ENCODE measurements at places on chromosomes 16 and 17. TPM values are rescaled to one million over a fixed set of nuclear protein-coding genes. Genes with fewer than 3 reads are reported as not detected.
A peak's percentile ranks its signal among the peaks of the same experiment; 100 is the strongest.

GRCh38 chr17:81650951-81651350, 5.4 kb downstream of the PDE6G start:
- H3K27me3 ChIP-seq = peaks cover 11% of the 10 kb centered on the region
- peaks cover 5% of the 10 kb centered on the region for H3K36me3 ChIP-seq
- no peak overlapping the region for H3K27ac ChIP-seq
- no peak overlapping the region for H3K4me3 ChIP-seq
- DNase-seq = no peak

Gene LDHD
- total RNA-seq = 4.1 TPM

Gene TIGD7
- total RNA-seq = 9.3 TPM

GRCh38 chr17:74746376-74746775, 2.1 kb upstream of the NHERF1 start:
- H3K4me3 ChIP-seq = no peak overlapping the region
- peaks cover 20% of the 10 kb centered on the region for H3K4me1 ChIP-seq
- DNase-seq = no peak
- H3K36me3 ChIP-seq = peaks cover 42% of the 10 kb centered on the region

DNA sequence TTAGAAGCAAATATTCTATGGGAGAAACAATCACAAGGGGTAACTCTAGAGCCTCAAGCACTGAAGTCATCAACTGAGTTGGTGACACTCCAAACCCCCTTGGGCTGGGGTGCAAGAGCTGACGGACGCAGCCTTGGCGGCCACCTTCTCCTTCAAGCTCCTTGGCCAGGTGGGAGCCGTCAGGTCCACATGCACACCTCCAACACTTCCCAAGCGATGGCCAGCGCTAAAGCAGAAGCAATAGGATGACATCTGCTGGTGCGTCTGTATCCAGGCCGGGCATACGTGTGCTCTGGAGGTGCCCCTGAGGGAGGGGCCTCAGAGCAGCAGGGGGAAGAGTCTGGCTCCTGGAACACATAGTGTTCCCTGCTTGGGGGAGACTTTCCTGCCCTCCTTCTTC, 12.2 kb upstream of the FOXJ1 start:
- H3K4me1 ChIP-seq = no peaks in the 10 kb centered on the region
- peaks cover 8% of the 10 kb centered on the region for H3K36me3 ChIP-seq

Gene SLC9A5
- total RNA-seq = 2.4 TPM

Gene SLFN14
- total RNA-seq = not detected

DNA sequence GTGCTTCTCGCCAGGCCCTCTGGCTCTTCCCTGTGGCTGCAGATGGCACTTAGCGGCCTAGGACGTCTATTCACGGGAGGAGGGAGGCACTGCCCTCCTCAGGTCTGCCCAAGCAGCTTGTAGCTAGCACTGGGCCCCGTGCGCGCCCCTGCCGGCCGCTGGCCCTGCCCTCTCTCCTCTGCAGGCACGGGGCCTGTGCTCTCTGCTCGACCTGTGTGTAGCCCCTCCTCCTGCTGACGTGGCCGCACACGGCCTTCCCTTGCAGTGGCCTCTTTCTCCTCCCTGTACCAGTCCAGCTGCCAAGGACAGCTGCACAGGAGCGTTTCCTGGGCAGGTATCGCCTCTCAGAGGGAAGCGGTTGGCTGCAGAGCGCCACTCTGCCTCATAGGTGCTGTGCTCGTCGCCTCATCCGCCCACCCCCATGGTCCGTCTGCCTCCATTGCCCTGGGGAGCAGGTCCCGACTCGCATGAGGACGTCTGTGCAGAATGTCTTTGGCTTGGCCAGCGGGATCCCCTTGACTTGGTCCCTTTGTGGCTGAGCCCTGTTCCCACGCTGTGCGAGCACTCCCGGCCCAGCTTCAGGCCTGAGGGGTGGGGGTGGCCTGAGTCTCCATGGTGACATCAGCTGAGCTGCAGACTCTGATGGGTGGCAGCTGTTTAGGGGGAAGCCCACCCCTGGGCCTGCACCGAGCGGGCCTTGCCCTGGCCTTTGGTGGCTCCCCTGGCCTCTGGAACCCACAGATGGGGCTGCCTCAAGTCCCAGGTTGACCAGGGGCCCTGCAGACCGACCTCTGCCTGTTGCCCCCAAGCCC, 34.6 kb downstream of the TSC2 start:
- H3K27me3 ChIP-seq = no peaks in the 10 kb centered on the region
- DNase-seq = no peak
- peaks cover 51% of the 10 kb centered on the region for H3K36me3 ChIP-seq
- H3K4me3 ChIP-seq = no peak overlapping the region
- H3K4me1 ChIP-seq = no peaks in the 10 kb centered on the region

Gene CCL13
- total RNA-seq = not detected

GRCh38 chr17:69142175-69142802, 594 bp upstream of the ABCA6 start:
- no peaks in the 10 kb centered on the region for H3K36me3 ChIP-seq
- H3K27me3 ChIP-seq = no peaks in the 10 kb centered on the region
- peak overlapping the region; percentile 68 for H3K27ac ChIP-seq
- peaks cover 12% of the 10 kb centered on the region for H3K4me1 ChIP-seq
- no peak overlapping the region for H3K4me3 ChIP-seq
- no peak for DNase-seq
